Esophagus squamous epithelium (tissue), 5 donors: ENCODE measurements at places on chromosomes 6 and 20. TPM values are rescaled to one million over a fixed set of nuclear protein-coding genes. Genes with fewer than 3 reads are reported as not detected.

Gene PPP1R3G
- 3.0 TPM for total RNA-seq

Gene CDH26
- 10.3 TPM for total RNA-seq

Gene MOXD1
- 11.9 TPM for total RNA-seq

Gene VNN1
- 2.8 TPM for total RNA-seq

Gene PI16
- total RNA-seq: 1.9 TPM

Gene MRAP2
- 0.70 TPM for total RNA-seq

Gene SLPI
- total RNA-seq: 983 TPM

Gene XKR7
- not detected for total RNA-seq

Gene SNAI1
- total RNA-seq: 0.75 TPM

Gene EXOC2
- 21.2 TPM for total RNA-seq

Gene HFE
- 3.6 TPM for total RNA-seq

Gene HLA-F
- total RNA-seq: 8.7 TPM

Gene RUNX2
- 2.2 TPM for total RNA-seq

Gene MAP1LC3A
- total RNA-seq: 7.5 TPM

Gene C6orf15
- not detected for total RNA-seq

Gene PLG
- not detected for total RNA-seq

Gene TCP1
- total RNA-seq: 185 TPM

Gene GTSF1L
- total RNA-seq: not detected

Gene TNFRSF6B
- 10.5 TPM for total RNA-seq

Gene PAX1
- total RNA-seq: 2.0 TPM

Gene PDYN
- not detected for total RNA-seq

Gene ZNF391
- 0.68 TPM for total RNA-seq

Gene BTNL2
- total RNA-seq: not detected

Gene RALY
- 100 TPM for total RNA-seq

Gene TCF15
- total RNA-seq: not detected

Gene ECT2L
- total RNA-seq: not detected

Gene MTO1
- 25.2 TPM for total RNA-seq

Gene CD40
- total RNA-seq: 15.3 TPM

Gene SLC22A16
- not detected for total RNA-seq

Gene PARD6B
- total RNA-seq: 6.5 TPM

Gene GPLD1
- 0.27 TPM for total RNA-seq

Gene KHDRBS2
- not detected for total RNA-seq

Gene MROH8
- total RNA-seq: 0.53 TPM

Gene HS3ST5
- total RNA-seq: not detected

Gene HTR1E
- total RNA-seq: not detected

Gene ADGRF5
- total RNA-seq: 3.2 TPM

Gene NMBR
- not detected for total RNA-seq

Gene ANKRD66
- total RNA-seq: not detected

Gene MYB
- total RNA-seq: 6.9 TPM

Gene LY6G5C
- 0.57 TPM for total RNA-seq

Gene KIF25
- not detected for total RNA-seq

Gene TXNDC5
- 93.7 TPM for total RNA-seq

Gene HLA-DPB1
- 96.9 TPM for total RNA-seq

Gene TOMM34
- 16.6 TPM for total RNA-seq

Gene NNAT
- 0.76 TPM for total RNA-seq

Gene CST5
- not detected for total RNA-seq
